COR-L47 (cell line): ENCODE measurements at places on chromosomes 2 and 18.

GRCh38 chr2:107358362-107358761, 468.3 kb upstream of the RGPD4 start:
- no peak for DNase-seq

DNA sequence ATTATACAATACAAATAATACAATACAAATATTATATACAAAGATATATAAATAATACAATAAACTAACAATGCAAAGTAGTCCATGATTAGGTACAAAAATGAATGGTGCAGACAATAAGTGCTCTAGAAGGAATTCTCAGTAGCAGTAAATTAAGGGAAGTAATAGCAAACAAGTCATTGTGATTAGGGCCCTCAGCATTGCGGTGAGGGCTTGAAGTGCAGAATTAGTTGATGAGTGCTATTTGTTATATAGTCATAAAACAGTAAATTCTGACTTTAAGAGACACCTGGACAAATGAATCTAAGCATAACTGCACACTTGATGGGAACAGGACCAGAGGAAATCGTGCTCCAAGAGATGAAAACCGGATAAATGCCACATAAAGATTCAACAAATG, 74.9 kb downstream of the ANKRD44 start:
- no peak for DNase-seq

DNA sequence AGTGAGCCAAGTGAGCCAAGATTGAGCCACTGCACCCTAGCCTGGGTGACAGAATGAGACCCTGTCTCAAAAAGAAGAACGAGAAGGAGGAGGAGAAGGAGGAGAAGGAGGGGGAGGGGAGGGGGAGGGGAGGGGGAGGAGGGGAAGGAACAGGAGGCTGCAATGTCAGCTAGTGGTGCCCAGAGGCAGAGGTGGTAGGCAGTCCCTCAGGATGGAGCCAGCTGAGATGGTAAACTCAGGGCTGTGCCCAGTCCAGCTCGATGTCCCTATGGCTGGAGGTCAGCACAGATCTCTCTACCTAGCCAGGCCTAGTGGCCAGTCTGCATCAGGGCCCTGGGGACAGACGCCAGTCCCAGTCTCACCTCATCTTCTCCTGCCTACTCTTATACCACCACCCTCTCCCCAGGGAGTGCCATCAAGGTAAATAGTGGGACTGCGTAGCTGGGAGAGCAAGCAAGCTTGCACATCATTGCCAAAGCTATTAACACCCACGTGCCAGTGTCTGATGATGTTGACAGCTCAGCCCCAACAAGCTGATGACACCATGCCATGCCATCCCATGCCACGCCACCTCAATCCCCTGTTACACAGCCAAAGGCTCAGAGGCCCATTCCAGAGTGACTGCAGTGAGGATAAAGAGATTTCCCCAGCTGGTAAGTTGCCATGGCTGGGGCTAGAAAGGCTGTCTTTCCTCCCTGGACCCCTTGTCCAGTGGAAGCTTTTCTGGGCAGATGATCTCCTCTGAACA, 7.6 kb upstream of the PLB1 start:
- DNase-seq, result peak; percentile 25

GRCh38 chr2:42752314-42752713, 11.6 kb downstream of the OXER1 start:
- DNase-seq, result no peak

DNA sequence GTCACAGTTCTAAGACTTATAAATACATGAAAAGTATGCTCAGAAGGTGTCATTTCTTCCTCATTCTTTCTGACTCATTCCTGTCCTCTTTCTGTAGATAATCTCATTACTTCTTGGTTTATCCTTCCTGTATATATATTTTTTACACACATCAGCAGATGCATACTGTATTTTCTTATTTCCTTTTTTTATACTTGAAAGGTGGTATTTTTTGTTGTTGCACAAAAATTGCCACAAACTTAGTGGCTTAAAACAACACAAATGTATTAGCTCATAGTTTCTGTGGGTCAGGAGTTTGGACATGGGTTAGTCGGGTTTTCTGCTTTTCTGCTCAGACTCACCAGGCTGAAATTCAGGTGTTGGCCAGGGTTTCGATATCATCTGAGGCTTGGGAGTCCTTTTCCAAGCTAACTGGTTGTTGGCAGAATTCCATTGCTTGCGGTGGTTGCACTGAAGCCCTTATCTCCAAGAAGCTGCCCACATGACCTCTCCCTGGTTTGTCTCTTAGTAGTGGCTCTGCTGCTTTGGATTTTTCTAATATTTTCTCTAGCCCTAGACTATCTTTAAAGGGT, 162.6 kb downstream of the FMNL2 start:
- no peak for DNase-seq

GRCh38 chr18:48592540-48593171, 53.8 kb downstream of the CTIF start:
- DNase-seq, result peak; percentile 57

DNA sequence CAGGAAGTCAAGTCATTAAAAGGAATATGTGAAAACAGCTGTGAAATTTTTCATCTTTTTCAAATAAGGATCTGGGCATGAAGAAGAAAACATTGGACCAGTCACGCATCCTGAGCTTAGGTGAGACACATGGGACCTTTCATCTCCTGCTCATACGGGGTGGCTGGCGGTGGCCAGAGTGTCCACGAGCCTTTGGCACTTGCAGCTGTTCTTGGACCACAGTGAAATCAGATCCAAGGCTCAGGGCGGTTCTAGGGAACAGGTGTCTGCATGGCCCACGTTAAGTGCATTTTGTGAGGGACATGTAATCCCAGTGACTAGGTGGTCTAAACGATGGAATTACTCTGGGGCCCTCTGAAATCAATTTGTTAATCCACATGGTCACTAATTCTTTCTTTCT, 212.7 kb upstream of the COPS8 start:
- DNase-seq, result no peak

GRCh38 chr2:45982096-45982495, 315.1 kb upstream of the EPAS1 start:
- DNase-seq, result no peak

- DNase-seq, result no peak
These were observed 70.5 kb downstream of the ACTR2 start for GRCh38 chr2:65298089-65298488.

DNA sequence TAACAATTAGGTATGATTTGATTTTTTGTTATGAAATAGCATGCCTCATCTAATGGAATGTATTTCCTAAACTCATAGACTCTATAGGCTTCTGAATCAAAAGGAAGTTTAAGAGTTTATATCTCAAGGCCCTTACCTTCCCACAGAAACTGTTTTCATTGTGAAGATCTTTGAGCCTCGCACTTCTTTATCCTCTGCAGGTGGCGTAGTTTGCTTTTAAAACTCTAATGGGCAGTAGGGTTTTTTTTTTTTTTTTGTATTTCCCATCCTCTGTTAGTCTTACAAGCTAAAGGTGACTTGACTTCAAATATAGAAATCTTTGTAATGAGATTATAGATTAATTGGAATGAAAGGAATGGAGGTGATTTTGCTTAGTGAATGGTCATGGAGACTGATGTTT, 28.3 kb downstream of the DYNC2LI1 start:
- no peak for DNase-seq

GRCh38 chr2:71665168-71666093, 212.1 kb downstream of the DYSF start:
- no peak for DNase-seq

GRCh38 chr18:63515801-63516200, 26.4 kb upstream of the SERPINB12 start:
- DNase-seq, result no peak

GRCh38 chr2:115910270-115910669, 1467.8 kb downstream of the DPP10 start:
- DNase-seq, result peak; percentile 6

- DNase-seq, result no peak
These were observed at the start of gene CYTIP for GRCh38 chr2:157443795-157444640. Gene CYTIP (minus strand): TSS chr2:157444089. CDS start chr2:157444020, 69 bp downstream.

DNA sequence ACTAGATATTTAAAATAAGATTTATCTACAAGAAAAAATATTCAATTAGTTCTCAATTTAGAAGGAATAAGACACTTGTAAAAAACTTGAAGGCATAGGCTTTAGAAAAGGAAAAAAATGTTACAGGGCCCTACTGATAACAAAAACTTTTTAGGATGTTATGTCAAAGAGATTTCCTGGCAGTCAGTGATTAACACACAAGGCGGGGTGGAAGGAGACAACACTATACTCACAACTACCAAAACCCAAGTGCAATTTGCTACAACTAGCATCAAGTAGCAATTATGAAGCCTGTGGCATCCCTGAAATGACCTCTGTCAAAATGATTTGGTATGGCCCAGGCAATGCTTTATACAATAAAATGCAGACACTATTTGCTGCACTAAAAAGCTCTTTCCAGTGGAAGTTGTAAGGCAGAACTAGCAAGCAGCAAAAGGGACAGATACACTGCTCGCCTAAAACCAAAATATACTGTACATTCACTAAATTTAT, 15.3 kb downstream of the STRN start:
- DNase-seq, result no peak

DNA sequence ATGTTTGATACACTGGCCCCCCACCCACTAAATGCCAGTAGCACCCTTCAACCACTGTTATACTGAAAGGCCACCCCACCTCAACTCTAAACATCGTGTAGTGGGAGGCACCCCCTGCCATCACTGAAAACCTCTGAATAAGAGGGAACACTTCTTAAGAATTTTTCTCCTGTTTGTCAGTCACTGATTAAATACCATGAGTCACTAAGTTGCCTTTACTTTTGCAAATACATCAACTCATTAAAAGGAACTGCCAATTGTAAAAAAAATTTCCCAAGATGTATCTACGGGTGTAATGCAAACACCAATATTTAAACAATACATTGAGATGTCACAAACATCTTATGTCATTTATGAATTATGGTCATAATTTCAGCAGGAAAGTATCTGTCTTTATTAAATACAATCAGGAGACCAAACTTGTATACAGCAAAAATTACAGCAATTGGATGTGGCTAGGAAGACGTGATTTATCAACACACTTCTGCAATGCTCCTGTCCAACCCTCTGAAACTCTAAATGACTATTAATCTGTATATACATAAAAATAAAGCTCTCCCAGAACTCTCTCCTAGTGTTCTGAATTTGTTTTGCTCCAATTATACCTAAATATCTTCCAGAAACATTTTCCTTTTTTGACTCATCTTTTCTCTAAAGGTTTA, 144.1 kb upstream of the STK17B start:
- DNase-seq, result no peak

DNA sequence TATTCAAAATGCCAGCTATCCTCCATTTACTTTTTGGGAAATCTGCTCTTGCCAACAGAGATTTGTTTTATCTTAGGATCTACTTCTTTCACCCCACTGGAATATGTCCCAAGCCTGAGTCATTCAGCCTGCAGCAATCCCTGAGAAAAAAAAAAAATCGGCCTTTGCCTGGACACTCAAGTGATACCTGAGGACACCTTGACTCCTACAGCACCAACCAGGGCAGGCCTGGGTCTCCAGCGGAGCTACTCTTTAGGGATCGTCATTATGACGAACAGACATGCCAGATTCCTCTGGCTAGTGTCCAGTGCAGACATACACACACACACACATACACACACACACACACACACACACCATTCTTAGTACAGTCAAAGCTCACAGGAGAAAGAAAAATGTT, 2.2 kb upstream of the UGT1A6 start:
- DNase-seq, result no peak

DNA sequence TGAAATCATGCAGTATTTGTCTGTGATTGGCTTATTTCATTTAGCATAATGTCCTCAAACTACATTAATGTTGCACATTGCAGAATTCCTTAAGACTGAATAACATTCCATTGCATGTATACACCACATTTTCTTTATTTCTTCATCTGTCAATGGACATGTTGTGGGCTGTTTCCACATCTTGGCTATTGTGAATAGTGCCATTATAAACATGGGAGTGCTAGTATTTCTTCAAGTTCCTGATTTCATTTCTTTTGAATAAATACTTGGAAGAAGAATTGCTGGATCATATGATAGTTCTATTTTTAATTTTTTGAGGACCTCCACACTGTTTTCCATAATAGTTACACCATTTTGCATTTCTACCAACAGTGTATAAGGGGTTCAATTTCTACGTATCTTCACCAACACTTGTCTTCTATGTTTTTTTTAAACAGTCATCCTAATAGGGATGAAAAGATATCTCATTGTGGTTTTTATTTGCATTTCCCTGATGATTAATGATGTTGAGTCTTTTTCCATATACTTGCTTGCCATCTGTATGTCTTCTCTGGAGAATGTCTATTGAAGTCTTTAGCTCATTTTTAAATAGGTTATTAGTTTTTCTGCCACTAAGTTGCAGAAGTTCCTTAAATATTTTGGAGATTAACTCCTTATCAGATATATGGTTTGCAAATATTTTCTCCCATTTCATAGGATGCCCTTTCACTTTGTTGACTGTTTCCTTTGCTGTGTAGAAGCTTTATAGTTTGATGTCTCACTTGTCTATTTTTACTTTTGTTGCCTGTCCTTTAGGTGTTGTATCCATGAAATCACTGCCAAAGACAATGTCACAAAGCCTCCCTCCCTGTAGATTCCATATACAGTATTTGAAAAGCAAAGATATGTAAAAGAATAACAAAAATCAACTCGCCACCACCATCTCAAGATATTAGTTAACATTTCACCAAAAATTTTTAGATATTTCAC, 14.6 kb downstream of the FBXO11 start:
- DNase-seq, result no peak

DNA sequence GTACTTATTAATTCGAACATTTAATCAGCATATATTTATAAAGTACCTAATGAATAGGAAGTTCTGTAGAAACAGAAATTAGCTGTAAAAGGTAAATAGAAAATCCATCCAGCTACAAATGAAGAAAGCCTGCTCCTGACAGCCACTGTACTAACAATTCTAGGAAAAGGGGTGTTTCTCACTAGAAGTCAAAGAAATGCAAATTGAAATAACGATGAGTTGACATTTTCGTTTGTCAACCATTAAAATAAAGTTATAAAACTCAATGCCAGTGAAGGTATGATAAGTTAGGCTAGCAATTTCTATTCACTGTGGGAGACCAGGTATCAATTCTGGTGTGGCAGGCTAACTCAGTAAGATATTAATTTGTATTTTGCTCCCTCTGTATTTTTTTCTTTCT, 198.0 kb downstream of the ARL4C start:
- no peak for DNase-seq

- no peak for DNase-seq
These were observed 28.8 kb downstream of the CTDP1 start for GRCh38 chr18:79708412-79708811.

GRCh38 chr2:160970052-160970965, 189.9 kb upstream of the TANK start:
- peak; percentile 50 for DNase-seq

GRCh38 chr2:86305915-86306254, 31.5 kb downstream of the REEP1 start:
- no peak for DNase-seq

DNA sequence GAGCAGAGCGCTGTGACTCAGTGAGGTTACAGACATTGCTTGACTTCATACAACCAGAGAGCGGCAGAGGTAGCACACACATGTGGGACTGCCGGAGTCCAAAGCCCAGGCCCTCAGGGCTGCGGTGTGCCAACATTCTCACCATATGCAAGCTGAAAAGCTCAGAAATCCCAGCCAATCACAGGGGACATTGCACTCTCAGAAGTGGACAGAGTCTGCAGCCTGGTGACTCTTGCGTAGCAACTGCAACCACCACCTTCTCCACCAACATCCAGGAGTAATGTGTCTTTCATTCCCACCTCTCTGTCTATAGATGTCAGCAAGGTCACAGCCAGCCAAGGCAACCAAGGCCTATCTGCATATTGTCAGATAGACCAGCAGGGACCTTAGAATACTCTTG, 158.1 kb downstream of the TTC32 start:
- no peak for DNase-seq

GRCh38 chr2:8376603-8377410, 305.0 kb upstream of the ID2 start:
- no peak for DNase-seq
